Fibroblast of skin of scalp (primary cell): ENCODE measurements at places on chromosomes 12 and 14.

DNA sequence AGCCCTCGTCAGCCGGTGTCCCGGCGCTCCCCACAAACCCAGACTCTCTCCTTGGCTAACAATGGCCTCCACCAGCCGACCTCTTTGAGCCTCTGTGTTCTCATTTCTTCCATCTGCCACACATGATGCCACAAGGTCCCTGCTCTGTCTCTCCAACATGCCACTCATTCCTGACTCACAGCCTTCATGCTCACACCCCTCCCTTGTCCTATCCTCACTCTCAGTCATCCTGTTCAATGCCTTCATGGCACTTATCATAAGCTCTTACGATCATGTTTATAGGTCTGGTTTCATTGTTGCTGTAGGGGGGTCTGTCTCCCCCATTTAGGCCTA is 9.6 kb upstream of the SERPINA11 start:
- DNase-seq: no peak

DNA sequence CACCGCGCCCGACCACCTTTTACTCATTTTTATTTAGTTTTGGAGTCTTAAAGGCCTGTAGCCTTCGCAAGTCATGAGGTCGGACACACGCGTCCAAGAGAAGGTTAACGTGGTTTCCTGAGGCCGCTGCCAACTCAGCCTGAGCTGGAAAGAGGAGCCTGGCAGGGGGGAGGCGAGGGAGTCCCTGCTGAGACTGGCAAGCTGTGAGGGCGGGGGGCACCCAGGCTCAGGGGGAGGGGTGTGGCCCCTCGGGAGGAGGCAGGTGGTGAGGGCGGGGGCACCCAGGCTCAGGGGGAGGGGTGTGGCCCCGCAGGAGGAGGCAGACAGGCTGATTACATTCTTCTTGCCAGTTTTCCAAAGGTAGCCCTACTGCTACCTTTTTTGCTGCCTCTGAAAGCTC is 143.2 kb downstream of the PIWIL1 start:
- DNase-seq: no peak

DNA sequence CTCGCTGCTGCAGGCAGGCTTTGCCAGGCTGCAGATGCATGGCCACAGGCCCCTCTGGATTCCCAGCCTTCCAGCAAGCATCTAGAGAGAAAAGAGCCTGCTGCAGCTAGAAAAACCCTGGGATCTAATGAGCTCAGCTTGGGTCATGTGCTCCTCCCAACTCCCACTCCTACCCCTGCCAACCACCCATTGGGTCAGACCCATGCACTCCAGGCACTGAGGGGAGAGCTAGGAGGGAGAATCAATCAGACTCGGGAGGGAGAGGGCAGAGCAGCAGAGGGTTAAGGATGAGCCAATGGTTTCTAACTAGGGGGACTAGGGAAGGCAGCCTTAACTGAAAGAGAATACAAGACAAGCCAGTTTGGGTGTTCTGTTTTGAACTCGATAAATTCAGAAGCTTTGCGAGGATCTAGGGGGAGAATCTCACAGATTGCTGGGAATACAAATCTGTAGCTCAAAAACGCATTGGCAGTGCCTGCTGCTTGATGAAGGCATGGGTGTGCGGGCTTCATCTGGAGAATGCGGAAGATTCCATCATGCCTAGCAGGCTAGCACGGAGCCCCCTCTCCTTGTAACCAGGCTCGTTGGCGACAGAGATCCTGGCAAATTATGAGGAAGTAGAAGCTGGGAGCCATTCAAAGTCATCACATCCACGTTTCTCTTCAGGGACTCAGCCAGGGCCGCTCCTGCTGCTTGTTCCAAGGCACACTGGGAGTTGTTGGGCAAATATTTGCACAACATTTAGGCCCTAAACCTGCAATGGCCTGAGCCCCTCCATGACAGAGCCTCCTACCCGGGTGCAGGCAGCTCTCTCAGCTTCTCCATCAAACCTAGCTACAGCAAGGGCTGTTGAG is 56.4 kb downstream of the VCPKMT start:
- DNase-seq: no peak

GRCh38 chr12:124545508-124546418 is 21.6 kb downstream of the NCOR2 start:
- DNase-seq: peak; percentile 52

DNA sequence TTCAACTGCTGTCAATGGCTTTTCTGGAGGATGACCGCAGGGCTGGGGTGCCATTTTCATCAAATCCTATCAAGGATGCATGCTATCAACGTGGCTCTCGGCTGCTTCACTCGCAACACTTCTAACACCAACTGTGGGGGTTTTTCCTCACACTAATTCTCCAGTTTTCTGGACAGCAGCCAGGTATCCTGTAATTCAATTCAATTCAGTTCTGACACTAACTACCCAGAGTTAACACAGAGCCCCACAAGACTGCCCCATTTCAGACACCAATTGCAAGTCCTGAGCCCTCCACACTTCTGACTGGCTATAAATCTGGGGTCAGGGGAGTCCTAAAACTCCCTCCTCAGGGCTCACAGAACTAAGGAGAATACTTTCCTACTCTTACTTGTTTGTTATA is 55.3 kb upstream of the TMCC3 start:
- DNase-seq: no peak

DNA sequence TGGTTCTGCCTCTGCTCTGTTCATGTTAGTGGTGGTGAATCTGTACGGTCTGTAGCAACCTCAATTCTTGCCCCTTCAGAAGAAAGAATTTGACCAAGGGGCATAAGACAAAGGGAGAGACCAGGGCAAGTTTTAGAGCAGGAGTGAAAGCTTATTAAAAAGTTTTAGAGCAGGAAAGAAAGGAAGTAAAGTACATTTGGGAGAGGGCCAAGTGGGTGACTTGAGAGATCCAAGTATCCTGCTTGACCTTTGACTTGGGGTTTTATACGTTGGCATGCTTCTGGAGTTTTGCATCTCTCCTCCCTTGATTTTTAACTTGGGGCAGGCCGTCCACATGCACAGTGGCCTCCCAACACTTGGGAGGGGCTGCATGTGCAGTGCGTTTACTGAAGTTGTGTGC is 225.0 kb downstream of the CRADD start:
- DNase-seq: no peak

- DNase-seq: no peak
Measured at GRCh38 chr14:101063121-101063520, 159.6 kb upstream of the RTL1 start.

DNA sequence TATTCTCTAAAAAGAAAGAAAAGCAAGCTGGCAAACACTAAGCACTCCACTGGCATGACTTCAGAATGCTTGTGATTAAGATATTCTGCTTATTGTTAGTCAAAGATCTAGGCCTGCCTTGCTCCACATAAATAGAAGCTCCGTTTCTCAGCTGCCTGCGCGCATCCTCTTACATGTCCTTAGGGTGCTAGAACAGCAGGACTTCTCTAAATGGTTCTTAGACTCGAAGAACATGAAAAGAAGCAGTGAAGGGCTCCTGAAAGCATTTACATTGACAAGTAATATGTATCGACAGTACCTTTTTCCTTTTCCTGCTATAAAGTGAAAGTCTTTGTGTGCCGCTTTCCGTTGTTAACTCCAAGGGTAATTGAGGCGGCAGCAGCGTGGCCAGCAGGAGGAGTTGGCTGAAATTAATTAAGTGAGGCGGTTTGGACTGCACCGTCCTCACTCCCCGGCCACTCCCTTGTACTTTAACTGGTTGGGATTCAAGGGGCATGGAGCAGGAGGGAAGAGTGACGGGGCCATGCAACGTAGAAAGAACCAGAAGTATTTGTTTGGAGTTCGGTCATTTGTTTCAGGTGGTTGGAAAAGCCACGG is 34.2 kb upstream of the OTX2 start:
- no peak for DNase-seq

- peak; percentile 94 for DNase-seq
Measured at GRCh38 chr12:79424109-79424721, 266.5 kb downstream of the PAWR start.

- no peak for DNase-seq
Measured at GRCh38 chr12:106764738-106765137, 9.7 kb upstream of the RIC8B start.

GRCh38 chr14:61561104-61561503 is 134.2 kb upstream of the HIF1A start:
- peak; percentile 91 for DNase-seq

DNA sequence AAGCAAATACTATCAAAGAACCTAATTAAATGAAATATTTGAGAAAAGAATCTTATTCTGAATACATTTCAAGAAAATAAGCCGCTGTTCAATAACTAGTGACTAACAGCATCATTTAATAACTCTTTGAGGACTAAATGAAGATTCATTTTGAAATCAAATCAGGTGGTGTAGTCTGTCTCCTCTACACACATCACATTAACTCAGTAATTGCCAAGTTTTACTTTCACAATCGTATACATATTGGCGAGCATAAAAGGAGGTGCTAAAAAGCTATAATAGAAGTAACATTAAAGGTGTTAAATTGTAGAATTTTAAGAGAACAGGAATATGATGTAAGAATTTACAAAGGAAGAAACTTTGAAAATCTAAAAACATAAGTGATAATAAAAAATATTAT is 185.1 kb downstream of the MDGA2 start:
- DNase-seq: no peak

DNA sequence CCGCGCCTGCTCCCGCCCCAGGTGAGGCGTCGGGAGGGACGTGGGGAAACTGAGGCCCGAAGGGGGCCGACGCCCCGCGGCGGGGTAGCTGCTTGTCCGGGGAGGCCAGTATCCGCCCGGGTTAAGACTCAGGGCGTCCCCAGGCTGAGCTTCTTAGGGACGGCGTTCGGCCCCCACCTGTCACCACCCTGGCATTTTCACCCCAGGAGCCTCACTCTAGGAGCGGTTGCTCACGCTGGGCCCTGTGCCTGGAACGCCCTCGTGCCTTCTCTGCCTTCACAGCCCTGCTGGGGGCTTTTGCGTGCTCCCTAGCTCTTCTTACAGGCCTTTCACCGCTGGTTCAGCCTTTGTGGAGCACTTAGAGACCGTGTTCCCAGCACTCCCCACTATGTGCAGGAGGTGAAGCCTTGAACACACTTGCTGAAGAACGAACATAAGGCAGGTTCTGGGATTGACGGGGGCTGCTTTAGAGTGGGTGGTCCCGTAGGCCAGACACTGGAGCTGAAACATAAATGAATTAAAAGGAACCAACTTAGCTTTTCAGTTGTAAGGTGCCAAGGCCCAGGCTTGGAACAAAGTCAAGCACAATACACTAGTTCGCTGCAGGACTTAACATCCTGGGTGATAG is 601 bp downstream of the ZNF839 start:
- DNase-seq: peak; percentile 45

DNA sequence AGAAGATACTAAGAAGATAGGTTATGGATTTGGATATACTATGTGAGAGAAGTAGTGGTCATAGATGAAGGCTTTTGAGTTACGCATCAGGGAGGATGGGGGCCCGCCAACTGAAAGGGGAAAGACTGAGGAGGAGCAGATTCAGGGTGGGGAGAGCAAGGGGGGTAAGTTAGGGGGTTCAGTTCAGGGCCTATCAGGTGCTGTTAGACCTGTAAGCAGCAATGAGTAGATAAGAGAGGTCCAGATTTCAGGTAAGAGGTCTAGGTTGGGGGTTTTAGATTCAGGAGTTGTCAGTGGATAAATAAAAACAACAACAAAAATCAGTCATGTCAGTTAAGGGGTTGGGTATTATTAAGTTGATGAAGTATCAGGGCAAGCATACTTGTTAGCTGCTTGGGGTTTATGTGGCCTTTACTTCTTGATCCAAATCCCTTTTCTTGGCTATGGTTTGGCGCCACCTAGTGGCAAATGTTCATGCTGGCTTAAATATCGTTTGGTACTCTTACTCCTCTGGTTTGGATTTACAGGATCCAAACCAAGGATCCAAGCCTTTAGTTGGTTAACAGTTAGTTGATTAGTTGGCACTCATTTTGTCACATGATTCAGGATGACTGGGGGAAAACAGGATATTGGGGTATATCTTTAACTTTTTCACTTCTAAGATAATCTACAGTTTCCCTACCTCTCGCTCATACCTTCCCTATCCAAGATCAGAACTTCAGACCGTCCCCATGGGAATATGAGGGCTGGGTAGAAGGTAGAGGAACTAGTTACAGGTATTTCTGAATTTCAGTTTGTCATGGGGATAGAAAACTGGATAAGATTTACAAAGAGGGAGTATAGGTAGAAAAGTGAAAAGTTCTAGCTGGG is 65.1 kb downstream of the PCNX1 start:
- peak; percentile 82 for DNase-seq

GRCh38 chr12:108313606-108314351 is 25.3 kb downstream of the CMKLR1 start:
- no peak for DNase-seq

DNA sequence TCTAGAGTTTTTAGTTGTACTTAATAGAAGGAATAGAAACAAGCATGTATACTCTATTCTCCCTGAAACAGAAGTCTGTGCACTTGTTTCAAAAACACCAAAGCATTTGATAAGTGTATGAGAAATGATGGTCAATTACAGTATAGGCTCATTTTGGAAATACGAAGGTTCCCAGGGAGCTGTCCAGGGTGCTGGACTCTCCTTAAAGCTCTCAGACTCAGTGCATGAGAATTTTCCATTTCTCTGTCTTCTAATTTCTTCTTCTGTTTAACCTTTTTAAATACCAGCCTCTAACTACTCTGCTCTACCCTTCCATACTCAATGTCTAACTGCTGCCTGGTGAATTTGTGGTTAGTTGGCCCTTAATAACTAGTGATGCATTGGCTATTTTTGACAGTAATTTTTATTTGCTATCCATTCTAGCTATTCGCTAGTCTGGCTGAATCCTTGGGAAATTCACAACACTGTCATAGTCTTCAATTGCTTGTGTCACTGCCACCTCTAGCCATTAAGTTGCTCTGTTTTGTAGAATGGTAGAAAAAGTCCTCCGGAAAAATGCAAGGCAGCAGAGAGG is 229.2 kb downstream of the NRXN3 start:
- peak; percentile 8 for DNase-seq

DNA sequence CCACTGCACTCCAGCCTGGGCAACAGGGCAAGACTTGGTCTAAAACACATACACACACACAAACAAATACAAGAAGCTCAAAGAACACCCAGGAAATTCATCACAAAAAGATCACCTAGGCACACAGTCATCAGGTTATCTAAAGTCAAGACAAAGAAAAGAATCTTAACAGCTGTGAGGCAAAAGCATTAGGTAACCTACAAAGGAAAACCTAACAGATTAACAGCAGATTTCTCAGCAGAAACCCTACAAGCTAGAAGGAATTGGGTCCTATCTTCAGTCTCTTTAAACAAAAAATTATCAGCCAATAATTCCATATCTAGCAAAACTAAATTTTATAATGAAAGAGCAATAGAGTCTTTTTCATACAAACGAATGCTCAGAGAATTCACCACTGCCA is 22.4 kb downstream of the CEP83 start:
- no peak for DNase-seq

GRCh38 chr12:121580959-121581685 is at the start of gene KDM2B:
TSS of gene KDM2B (minus strand) at chr12:121581023. CDS start at chr12:121580911, 112 bp downstream.
- DNase-seq: peak; percentile 14

- no peak for DNase-seq
Measured at GRCh38 chr12:103382736-103383346, 112.9 kb downstream of the C12orf42 start.

GRCh38 chr14:95185767-95186392 is 28.6 kb upstream of the DICER1 start:
- no peak for DNase-seq

GRCh38 chr12:21941506-21942376 is 515 bp upstream of the ABCC9 start:
- DNase-seq: peak; percentile 55

GRCh38 chr12:114500775-114501473 is 95.0 kb upstream of the TBX5 start:
- no peak for DNase-seq

- no peak for DNase-seq
Measured at GRCh38 chr12:21627924-21628323, 23.3 kb upstream of the GYS2 start.
